ENCODE measurements at places on chromosomes 4 and X.
A peak's percentile ranks its signal among the peaks of the same experiment; 100 is the strongest.

GRCh38 chr4:83252782-83253405, 31.7 kb downstream of the COQ2 start:
- DNase-seq = peak; percentile 57

DNA sequence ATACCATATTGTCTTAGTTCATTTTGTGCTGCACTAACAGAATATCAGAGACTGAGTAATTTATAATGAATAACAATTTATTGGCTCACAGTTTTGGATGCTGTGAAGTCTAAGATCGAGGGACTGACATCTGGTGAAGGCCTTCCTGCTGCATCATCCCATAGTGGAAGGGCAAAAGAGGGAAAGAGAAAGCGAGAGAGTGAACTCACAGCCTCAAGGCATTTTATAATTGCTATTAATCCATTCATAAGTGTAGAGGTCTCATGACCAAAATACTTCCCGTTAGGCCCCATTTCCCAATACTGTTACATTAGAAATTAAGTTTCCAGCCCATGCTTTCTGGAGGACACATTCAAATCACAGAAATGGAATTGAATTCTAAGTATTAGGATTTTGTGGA, 554.4 kb downstream of the TRAM1L1 start:
- no peak for DNase-seq

- DNase-seq = no peak
These were observed 28.1 kb downstream of the GPAT3 start for GRCh38 chr4:83563998-83564397.

- DNase-seq = peak; percentile 52
These were observed 15.7 kb downstream of the FHL1 start for GRCh38 chrX:136162827-136163570.

DNA sequence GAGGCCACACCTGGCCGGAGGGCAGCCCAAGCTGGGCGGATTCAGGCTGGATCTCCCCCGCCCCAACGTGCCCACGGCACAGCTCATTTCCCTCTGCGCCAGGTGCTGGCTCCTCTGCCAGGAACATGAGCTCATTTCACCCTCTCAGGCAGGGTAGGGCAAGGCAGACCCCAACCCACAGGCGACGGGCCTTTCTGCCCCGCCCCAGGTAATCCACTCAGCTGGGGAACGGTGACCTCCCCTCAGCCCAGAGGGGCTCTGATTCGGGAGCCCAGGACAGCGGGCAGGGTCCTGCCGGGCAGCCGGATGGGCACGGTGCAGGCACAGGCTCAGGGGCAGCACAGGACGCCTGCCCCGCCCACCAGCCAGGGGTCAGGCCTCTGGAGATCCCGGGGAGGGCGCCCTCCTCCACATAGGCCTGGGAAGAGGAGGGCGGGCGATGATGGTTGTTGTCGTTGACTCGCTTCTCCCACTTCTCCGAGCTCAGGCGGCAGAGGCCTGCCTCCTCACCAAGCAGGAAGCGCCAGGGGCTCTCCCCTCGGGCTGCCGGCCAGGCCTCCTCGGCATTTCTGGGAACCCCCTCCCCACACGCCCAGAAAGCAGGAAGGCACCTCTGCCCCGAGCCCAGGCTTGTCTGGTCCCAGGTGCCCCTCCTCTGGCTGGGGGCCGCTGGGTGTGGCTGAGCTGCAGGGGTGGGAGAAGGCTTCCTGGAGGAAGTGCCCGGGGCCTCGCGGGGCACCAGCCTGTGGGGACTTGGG, 31.1 kb downstream of the TACC3 start:
- DNase-seq = no peak

DNA sequence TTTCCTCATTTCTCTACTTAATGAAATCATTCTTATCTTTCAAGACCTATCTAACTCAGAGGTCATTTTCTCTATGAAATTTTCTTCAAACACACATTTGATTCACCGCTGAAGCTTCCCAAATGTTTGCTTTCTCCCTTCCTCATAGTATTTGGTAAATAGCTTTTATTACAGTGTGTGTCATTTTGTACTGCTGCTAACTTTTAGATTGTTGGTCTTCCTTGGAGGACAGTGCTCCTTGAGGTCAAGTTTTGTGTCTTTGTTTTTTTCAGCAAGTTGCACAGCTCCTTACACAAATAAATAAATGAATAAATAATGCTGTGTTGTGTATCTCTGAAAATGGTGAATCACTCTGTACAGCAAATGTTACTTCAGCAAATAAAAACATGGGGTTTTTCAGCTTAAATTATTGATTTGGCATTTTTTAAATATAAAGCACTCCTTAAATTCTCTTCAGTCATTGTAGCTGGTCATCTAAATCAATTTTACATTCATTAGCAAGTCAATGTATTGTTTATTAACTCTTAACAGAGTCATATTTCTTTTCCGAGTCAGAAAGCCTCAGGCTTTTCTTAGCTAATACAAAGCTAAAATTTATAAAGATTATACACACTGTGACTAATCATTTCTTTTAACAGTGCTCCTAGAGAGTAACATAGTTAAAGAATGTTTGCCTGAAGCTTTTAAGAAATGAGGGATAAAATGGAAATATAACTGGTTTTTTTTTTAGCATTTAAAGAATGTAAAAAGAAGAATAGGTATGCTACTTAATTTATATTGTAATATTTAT, 30.1 kb upstream of the MAD2L1 start:
- no peak for DNase-seq

GRCh38 chr4:186570193-186570996, 15.0 kb upstream of the MTNR1A start:
- no peak for DNase-seq

DNA sequence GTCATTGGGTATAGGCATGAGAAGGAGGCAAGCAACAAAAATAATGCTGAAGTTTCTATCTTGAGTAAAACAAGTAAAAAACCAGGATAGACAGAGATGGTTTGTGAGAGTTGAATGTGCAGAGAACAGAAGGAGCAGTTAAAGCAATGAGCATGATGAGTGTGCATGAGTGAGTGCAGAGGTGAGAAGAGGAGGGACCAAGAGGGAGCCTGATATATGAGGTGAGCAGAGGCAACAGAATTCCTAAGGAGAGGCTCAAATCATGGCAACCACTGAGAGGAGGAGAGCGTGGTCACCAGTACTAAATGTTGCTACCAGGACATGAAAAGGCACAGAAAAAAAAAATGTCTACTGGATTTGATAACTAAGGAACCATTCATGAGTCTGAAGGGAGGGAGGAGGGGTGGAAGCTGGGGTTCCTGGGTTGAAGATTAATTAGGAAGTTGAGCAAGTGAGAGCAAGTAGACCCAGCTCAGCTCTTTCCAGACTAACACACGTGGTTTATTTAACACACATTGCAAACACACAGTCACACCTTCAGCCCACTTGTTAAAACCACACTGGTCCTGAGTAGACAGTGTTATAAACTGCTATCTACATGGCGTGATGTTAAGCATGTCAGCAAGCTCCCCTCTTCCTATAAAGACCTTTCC, 69.0 kb upstream of the IQCM start:
- DNase-seq = no peak

DNA sequence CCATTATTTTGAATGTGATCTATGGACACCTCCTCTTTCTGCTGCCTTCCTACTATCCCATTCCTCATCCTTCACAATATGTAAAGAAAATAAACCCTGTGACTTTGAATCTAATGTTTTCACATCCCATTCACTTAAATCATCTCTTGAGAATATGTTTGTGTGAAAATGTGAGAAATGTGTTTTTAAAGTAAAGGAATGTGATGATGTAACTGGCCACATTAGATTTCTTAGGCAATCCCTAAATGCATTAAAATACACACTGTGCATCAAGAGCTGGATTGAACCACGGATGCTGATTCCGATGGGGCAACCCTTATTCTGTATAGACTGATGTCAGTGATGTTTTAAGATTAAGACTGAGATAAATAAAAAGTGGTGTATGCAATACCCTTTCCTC, 558.9 kb upstream of the TENM3 start:
- peak; percentile 52 for DNase-seq

- DNase-seq = no peak
These were observed 187.0 kb upstream of the S100G start for GRCh38 chrX:16462912-16463311.

- DNase-seq = no peak
These were observed 110.5 kb downstream of the PCDH18 start for GRCh38 chr4:137421796-137422195.

Data from NCI-H460 (cell line).